ENCODE measurements at places on chromosomes 7 and 10.

GRCh38 chr10:73801253-73801590 lies 10.2 kb downstream of the NDST2 start:
- DNase-seq, result no peak

- DNase-seq, result no peak
These were observed 124.2 kb downstream of the INHBA start for GRCh38 chr7:41578700-41579099.

DNA sequence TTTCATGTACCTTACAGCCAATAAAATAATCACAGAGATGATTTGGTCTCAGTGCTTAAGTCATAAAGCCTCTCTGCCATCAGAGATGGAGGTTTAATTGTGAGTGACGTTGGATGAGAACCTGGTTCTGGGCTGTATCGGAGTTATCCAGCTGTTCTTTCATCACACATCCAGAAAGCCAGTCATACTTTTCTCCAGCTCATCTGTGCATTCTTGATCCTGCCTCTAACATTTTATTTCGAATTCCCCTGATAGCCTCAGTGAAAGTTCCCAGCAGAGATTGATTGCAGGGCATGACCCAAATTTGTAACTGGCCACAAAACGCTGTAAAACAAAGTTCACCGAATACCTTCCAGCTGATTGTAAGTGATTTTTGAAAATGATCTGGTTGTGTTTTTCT lies 212.6 kb upstream of the HABP2 start:
- DNase-seq, result no peak

GRCh38 chr10:112801748-112802147 lies 148.3 kb upstream of the TCF7L2 start:
- DNase-seq, result no peak

DNA sequence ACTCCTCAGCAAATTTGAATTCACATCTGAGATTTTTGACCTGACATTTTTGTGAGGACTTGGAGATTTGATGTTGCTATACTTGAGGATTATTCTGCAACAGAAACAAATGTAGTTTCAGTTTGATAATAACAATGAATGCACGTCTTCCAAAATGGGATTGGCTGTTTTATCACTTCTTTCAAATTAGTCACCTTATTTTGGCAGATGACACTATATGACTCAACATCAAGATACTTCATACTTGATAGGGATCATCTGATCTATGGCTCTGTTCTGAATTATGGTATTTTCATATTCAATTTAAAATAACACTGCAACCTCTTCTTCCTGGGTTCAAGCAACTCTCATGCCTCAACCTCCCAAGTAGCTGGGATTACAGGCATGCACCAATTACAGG lies 24.2 kb downstream of the ARL5B start:
- DNase-seq, result no peak

- DNase-seq, result no peak
These were observed 98.8 kb downstream of the HECW1 start for GRCh38 chr7:43211286-43211685.

DNA sequence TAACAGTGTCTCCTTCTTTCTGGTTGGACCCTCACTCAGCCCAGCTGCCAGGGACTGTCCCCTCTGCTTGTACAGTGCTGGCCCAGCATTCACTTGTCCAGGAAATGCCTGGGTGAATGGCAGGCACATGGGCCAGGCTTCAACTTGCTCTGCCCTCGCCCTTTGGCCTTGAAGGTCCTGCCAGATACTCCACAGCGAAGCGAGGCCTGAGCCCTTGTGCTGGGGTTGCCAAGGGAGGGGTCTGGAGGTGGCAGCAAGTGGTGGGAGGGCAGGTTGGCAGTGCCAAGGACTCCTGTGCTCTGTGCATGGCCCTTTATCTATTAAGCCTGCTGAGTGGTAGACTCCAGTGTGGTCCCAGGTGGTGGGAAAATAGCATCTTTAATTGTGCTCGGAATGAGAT lies 75.7 kb downstream of the CDH23 start:
- DNase-seq, result no peak

- DNase-seq, result no peak
These were observed 38.6 kb upstream of the TRIM8 start for GRCh38 chr10:102605712-102606111.

DNA sequence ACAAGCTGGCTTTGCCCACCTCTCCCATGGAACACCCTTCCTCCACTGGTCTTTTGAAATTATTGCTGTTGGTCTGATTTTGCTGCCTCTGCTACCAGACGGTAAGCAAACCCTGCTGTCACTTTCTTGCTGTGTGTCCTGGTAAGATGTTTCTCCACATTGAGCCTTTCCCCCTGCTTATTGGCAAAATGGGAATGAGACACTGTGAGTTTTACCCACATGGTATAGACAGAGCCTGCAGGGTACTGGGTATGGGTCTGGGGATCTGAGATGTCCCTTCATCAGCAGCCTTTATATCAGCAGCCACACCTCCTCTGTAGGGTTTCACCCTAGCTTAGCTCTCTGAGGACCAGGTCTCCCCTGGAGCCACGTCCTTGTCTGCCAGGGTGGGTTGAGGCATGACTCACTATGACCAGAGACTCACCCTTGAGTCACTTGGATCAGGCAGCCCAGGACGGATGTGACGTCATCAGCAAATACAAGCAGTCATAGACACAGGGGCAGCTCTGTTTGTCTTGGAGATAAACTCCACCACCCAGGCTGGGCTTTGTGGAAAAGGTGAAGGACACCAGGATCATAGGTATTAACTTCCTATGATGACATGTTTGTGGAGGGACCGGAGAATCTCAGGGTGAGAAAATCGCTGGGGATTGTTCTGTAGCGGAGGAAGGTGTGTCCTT lies 17.9 kb upstream of the BAIAP2L1 start:
- DNase-seq, result no peak

GRCh38 chr10:44217274-44217820 lies 167.6 kb downstream of the CXCL12 start:
- no peak for DNase-seq

DNA sequence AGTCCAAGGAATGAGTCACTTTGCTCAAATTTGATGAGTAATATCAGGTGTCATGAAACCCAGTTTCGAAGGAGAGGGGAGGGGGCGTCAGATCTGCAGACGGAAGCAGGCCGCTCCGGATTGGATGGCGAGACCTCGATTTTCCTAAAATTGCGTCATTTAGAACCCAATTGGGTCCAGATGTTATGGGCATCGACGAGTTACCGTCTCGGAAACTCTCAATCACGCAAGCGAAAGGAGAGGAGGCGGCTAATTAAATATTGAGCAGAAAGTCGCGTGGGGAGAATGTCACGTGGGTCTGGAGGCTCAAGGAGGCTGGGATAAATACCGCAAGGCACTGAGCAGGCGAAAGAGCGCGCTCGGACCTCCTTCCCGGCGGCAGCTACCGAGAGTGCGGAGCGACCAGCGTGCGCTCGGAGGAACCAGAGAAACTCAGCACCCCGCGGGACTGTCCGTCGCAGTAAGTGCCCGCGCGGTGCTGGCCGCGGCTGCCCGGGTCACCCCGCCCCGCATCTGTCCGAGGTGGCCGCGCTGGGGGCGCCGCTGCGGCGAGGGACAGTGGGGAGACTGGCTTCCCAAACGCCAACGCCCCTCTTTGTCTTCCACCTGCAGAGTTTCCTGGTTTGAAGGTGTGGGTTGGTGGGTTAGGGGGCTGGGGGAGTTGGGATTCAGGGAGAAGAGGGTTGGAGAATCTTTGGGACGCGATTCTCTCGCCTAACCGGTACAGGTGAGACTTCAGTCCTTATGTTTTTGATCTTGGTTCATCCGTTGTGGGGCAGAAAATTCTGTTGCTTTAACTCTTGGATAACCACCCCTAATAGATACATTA lies at the start of gene TAC1:
Gene TAC1 (plus strand): TSS at position 351 of the 829 bp plus-strand sequence. CDS start 527 bp downstream, outside the sequence.
- no peak for DNase-seq

- DNase-seq, result no peak
These were observed 273.9 kb upstream of the ZMIZ1 start for GRCh38 chr10:78794736-78795455.

DNA sequence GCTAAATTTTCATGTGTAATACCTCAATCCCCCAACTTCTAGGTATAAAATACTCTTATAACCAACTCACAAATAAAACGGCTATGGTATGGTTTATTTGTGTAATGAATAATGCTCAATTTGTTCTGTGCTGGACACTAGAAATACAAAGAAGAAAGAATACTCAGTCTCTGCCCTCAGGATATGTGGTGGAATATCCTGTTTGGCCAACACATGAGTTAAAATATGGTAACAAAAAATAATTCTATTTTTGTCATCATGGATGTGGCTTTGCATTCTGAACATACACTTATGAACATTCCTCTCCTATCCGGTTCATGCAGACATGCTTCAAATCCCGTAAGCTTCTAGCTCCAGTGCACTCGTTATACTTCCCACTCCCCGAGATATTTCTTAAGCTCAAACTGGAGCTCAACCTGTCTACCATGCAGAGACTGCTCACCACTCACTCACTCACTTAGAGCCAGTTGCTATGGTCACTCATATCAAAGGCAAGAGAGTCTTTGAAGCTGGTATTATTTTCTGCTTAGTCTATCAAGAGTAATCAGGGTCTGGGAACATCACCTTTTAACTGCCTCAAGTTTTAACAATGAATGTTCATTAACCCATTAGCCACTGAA lies 53.8 kb upstream of the SLC16A12 start:
- DNase-seq, result no peak

- no peak for DNase-seq
These were observed 436.7 kb downstream of the AUTS2 start for GRCh38 chr7:70034999-70035398.

DNA sequence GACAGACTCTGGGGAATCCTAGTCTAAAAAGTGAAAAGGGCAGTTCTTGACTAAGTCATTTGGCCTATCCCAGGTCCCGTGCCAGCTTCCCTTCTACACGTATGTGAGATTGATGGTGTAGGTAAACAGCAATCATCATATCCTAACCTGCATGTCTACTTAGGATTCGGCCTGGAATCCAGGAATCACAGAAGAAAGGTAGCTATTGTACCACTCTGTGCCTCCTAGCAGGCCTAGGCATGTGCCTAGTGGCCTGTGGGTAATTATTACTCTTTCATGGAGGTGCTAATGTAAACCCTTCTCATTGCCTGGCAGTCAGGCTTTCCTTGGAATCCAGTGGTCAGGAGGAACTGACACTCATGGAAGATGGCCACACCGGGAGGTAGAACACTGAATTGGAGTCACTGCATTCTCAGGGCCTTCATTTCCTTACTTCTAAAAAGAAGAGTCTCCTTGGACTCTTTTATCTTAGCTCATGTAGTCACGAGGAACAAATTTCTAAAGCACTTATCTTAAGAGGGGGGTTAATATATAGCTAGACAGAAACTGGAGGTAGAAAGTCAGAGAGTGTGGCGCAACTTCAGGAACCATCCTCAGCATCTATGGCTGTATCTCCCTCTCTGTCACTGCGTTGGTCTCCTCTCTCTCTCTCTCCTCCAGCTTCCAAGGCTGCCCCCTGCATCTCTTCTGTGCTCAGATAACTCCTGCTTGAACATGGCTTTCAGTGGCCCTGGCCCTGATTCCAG lies 122.5 kb downstream of the C1GALT1 start:
- DNase-seq, result no peak

DNA sequence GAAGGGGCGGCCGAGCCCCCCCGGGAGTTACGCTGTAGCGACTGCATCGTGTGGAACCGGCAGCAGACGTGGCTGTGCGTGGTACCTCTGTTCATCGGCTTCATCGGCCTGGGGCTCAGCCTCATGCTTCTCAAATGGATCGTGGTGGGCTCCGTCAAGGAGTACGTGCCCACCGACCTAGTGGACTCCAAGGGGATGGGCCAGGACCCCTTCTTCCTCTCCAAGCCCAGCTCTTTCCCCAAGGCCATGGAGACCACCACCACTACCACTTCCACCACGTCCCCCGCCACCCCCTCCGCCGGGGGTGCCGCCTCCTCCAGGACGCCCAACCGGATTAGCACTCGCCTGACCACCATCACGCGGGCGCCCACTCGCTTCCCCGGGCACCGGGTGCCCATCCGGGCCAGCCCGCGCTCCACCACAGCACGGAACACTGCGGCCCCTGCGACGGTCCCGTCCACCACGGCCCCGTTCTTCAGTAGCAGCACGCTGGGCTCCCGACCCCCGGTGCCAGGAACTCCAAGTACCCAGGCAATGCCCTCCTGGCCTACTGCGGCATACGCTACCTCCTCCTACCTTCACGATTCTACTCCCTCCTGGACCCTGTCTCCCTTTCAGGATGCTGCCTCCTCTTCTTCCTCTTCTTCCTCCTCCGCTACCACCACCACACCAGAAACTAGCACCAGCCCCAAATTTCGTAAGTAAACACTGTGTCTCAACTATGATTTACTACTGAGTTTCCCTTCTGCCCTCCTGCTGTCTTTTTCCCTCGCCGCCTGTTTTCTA lies 666 bp downstream of the NRG3 start:
- DNase-seq, result no peak

GRCh38 chr10:95229724-95230627 lies 35.9 kb downstream of the ACSM6 start:
- no peak for DNase-seq

DNA sequence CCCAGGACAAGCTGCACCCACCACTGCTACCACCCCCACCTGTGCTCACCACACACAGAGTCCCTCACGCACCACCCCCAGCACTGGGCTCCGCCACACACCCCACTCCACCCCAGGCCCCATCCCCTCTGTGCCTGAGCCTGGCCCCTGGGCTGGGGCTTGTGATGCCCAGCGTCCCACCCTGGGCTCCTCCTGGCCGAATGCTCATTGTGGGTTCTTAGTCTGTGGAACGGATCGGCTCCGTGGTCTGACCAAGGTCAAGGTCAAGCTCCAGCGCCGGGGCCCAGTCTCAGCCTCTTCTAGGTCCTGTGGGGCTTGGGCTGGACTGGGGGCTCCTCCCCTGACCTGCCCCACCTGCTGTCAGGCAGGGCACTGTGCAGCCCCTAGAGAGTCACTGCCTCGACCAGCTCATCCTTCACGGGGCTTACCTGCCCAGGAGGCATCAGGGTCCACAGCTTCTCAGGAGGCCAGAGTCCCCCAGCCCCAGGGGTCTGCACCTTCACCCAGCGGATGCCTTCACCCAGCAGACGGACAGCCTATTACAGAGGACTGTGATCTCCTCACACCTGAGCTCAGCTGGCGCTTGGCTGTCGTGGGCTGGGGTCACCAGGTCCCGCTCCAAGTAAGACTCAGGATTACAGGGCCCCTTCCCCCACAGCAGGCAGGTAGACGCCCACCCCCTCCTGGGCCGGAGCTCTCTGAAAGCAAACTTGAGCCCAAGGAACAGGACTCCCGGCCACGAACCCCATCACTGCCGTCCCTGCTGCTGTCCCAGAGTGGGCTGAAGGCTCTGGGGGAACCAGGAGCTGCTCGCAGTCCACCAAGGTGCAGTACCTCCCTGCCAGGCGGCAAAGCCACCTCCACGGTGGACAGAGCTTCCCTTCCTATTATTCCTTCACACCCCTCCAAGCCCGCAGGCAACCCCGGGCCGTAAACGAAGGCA lies 15.3 kb upstream of the UTF1 start:
- DNase-seq, result no peak

All from CD4-positive, alpha-beta T cell treated with Interleukin-12 subunit alpha and Interleukin-12 subunit beta, for 1 hour (primary cell).